ENCODE measurements at places on chromosomes 11 and 22. TPM values are rescaled to one million over a fixed set of nuclear protein-coding genes. Genes with fewer than 3 reads are reported as not detected.
A peak's percentile ranks its signal among the peaks of the same experiment; 100 is the strongest.

The MMP12 gene
- not detected for polyA plus RNA-seq

The CBLIF gene
- not detected for polyA plus RNA-seq

The RFPL1 gene
- polyA plus RNA-seq, result not detected

The BACE1 gene
- polyA plus RNA-seq, result 50.6 TPM

The NAALADL1 gene
- 6.3 TPM for polyA plus RNA-seq

The HPX gene
- 1.5 TPM for polyA plus RNA-seq

The ADSL gene
- 89.8 TPM for polyA plus RNA-seq

The C11orf87 gene
- 0.26 TPM for polyA plus RNA-seq

The PAK1 gene
- polyA plus RNA-seq, result 34.3 TPM

DNA sequence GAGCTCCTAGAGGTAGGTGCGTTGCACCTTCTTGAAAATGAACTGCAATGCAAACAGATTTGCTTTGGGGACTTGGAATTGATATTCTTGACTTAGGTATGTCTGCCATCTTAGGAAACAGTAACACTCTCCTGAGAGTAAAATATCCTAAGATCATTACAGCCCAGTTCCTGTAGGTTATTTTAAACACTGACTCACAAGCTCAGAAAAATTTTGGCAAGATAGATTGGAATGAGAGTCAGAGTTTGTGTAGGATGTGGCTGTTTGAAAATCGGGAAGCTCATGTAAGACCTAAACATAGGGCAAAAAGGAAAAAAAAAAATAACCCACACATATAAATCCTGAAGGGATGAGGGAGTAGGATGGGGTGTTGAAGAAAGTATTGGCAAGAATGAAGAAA lies 377.0 kb upstream of the LRRC4C start:
- no peak for DNase-seq

- no peak for DNase-seq
Measured at GRCh38 chr11:110951950-110952503, 239.8 kb upstream of the ARHGAP20 start.

DNA sequence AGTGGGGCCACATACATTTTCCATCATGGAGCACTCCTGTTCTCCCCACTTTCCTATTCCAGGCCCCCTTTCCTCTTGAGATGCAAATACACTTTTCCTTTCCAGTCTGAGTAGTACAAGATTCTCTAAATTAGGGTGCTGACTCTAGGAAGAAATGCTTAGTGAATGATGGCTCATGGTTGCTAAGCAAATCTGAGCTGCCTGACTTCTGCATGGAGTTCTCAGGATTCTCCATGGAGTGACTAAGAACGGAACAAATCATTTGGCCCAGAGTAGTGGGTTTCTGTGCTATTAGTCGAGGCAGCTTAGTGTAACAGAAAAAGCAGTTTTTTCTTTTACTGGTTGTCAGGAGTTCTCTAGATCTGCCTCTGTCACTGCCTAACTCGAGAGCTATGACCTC lies 65.4 kb upstream of the NTM start:
- DNase-seq, result peak; percentile 57

GRCh38 chr11:46272816-46273427 lies 4.5 kb upstream of the CREB3L1 start:
- peak; percentile 76 for DNase-seq

DNA sequence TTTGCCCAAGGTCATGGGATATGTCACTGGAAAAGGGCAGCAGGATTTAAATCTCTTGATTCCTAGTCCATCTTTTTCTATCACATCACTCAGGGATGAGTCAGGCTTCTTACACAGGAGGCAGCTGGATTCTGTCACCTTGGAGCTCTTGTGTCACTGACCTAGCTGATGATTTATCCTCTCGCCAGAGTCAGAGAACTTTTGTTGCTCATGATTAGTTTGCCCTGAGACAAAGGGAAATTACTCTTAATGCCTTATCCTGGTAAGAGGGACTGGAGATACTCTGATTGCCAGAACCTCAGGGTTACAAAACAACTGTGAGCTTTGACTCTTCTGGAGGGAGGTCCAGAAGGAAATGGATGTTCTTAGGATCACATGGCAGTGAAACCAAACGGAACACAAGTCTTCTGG lies 10.1 kb downstream of the COA4 start:
- peak; percentile 93 for DNase-seq

DNA sequence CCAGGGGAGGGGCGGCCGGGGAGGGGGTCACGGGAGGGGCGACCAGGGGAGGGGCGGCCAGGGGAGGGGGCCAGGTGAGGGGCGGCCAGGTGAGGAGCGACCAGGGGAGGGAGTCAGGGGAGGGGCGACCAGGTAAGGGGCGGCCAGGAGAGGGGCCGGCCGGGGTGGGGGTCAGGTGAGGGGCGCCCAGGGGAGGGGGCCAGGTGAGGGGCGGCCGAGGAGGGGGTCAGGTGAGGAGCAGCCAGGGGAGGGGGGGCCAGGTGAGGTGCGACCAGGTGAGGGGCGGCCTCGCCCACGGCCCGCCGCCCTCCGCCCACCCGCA lies 355 bp downstream of the TESMIN start:
- DNase-seq, result no peak

GRCh38 chr11:95922099-95922498 lies 1.8 kb downstream of the MTMR2 start:
- DNase-seq, result no peak

DNA sequence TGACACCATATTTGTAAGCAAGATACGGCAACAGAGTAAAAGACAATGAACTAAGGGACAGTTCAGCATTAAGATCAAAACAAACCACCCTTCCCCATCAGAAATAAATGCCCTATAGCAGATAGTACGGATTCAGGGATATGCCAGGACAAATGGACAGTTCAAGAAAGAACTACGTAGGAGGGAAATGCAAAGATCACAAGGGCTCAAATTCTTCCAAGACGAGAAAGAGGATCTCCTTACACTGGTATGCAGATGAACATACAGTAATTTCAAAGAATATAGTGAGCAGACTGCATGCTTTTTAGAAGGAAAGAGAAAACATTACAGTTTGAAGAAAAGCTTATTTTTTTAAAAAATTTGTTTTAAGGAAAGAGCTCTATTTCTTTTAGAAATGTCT lies 124.7 kb upstream of the APOA1 start:
- DNase-seq, result peak; percentile 74

- peak; percentile 77 for DNase-seq
Measured at GRCh38 chr11:58057481-58057880, 26.7 kb downstream of the OR6Q1 start.

DNA sequence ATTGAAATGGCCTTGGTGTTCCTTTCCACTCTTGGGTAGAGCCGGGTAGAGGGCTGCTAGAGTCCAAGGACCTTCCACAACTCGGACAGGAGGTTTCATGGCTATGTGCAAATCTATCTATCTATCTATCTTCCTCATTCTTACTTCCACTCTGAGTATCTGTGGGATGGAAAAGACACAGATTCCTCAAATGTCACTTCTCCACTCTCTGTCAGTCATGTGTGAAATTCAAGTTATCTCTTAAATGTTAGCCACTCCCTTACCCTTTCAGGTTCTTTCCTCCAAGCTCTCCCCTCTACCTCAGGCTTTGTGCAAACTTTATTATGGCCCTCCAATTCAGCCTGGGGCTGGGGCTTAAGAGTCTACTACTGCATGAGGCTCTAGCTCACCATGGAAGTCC lies 84.3 kb downstream of the GDPD4 start:
- DNase-seq, result no peak

- DNase-seq, result no peak
Measured at GRCh38 chr11:11415901-11416300, 62.9 kb upstream of the CSNK2A3 start.

- DNase-seq, result no peak
Measured at GRCh38 chr22:22376352-22376706, 131.7 kb downstream of the VPREB1 start.

GRCh38 chr11:88604260-88604659 lies 266.7 kb upstream of the CTSC start:
- peak; percentile 69 for DNase-seq

DNA sequence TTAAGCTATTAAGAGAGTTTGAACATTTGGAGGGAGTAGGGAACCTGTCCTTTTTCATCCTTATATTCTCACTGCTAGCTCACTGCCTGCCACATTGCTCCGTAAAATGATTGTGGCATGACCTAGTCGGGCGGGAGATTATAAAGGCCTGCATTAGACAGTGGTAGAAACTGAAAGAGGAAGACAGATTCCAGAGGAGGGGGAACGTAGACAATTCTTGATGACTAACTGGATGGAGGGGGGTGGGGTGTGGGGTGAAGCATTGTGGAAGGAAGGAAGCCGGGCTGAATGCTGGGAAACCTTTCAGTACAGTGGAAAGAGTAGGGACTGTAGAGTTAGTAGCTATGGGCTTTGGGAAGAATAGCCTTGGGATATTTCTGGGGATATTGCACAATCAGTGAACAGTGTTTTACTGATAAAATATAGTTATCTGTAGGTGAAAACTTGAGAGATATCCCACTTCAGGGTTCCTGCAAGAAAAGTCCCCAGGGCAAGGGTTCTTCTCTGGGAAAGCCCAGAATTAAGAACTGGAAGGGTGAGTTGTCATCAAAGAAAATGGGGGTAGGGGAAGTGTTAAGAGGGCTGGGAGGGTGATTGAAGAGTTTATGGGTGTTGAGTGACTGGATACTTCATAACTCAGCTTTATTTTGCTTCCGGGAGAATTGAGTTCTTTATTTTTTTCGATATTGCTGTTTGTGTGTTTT lies 2.1 kb downstream of the MED15 start:
- DNase-seq, result peak; percentile 94

- peak; percentile 91 for DNase-seq
Measured at GRCh38 chr11:58905721-58906547, 33.4 kb upstream of the GLYATL1 start.

- peak; percentile 35 for DNase-seq
Measured at GRCh38 chr11:128036556-128037093, 550.7 kb downstream of the ETS1 start.

DNA sequence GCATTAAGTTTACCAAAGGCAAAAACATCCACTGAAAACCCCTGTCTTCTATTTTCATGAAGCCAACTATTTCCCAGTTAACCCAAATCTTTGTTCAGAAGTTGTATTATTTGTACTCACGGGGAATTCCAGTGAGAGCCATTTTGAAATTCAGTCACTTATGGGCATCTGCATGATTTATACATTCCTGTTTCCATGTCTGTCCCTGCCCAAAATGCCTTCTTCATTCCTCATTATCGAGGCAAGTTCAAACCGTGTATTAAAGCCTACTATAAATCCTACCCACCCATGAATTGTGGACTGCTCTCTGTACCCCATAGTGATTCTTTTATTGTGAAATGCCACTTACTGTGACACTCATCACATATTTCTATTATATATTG lies 772.7 kb downstream of the DLG2 start:
- DNase-seq, result no peak

DNA sequence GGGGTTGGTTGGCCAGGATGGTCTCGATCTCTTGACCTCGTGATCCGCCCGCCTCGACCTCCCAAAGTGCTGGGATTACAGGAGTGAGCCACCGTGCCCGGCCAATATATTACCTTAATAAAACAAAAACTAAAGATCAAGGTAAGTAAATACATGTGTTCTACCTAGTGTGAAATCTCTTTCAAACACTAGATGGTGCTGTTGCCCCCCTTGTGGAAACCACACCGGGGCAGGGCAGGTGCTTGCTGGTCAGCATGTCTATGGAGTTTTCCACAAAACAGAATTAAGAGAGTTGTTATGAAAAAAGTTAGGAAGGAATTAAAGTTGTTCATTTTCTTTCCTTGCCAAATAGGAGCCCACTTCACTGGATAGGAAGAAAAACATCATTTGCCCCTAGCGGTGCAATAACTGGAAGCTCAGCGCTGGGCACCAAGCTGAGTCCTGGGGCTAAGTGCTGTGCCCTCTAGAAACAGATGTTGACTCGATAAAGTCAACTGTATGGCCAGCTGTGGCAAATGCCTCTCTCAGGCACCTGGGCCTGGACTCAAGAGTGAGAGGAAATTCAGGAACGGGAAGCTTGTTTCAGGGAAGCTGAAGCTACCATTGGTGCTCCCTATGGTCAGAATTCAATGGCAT lies 6.3 kb upstream of the KCNJ5 start:
- peak; percentile 69 for DNase-seq

GRCh38 chr11:74084796-74085541 lies 76.1 kb upstream of the UCP3 start:
- peak; percentile 52 for DNase-seq

- peak; percentile 58 for DNase-seq
Measured at GRCh38 chr11:126307706-126308105, 3.8 kb downstream of the DCPS start.

DNA sequence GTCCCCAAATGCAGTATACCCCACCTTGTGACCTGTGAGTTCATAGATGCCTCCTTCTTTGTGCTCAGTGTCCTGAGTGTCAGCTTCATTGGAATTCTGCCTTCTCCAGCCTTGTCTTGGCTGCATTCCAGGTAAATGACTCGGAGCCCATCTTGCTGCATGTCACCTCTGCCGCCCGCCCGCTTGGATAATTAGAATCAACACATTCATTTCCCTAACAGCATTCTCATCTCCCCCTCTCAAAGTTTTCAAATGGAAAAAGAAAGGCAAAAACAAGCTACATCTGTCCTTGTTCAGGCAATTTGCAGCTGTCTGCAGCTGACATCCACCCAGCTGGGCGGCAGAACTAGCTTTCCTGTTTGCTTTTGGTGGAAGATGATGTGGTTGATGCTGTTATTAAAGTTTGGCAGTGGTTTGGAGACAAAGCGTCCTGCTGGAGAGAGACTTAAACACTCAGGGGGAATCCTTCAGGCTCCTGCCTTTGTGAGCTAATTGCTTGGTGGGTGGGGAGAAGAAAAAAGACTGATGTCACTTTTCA lies 198.8 kb upstream of the SEZ6L start:
- no peak for DNase-seq

DNA sequence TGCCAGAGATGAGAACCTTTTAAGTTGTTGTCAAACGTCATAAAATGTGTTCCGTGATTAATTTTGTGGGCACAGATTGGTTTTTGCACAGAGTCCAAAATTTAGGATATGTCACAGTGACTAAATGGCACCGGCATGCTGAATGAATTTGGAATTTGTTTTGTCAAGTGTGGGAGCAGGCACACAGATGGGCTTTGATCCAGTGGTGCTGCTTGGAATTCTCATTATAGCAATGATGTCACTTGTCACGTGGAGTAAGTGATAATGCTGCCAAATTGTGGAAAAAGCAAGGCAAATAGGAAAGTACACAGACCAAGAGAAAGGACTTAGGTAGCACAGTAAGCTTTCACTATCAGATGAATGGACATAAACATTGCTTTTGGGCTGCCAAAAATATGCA lies 8.0 kb upstream of the LIN7C start:
- peak; percentile 55 for DNase-seq

GRCh38 chr11:9118277-9118676 lies 26.9 kb upstream of the SCUBE2 start:
- DNase-seq, result no peak

DNA sequence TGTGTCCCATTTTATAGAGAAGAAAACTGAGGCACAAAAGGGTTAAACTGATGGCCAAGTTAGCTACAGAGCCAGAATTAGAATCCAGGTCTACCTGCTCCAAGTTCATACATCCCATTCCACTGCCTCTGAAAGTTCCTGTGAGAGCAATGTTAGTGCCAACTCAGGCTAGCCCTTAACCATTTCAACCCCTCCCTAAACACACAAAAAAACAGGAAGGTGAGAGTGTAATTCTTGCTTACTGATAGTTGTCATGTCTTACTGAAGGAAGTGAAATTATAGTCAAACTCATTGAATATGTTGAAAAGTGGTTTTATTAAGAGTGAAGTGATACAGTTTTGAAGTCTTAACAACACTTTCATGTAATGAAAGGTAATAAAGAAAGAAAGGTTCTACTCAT lies 2.9 kb upstream of the E2F8 start:
- no peak for DNase-seq
